NCI-H2081 treated with DMSO at 0.1 percent for 48 hours (cell line): ENCODE measurements at places on chromosomes 6 and 20.

GRCh38 chr6:111838749-111839484 lies 34.3 kb downstream of the FYN start:
- no peak for DNase-seq

DNA sequence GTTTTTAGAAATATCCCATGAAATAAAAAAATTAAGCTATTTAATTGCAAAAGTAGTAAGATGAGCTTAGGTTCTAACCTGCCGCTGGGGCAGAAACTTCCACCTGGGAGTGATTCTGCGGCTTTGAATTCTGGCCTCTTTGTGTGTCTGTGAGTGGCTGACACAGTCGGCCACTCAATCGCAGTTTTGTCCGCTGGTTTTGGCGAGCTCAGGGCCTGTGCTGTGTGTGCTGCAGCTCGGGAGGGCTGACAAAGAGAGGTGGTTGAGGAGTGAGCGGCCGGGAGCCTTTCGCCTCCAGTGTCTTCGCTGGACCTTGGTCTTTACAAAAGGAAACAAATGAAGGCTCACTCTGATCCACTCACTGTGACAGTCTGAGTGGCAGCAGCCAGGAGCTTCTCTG lies 128.4 kb downstream of the TIAM2 start:
- no peak for DNase-seq

GRCh38 chr6:3801960-3802359 lies 47.2 kb upstream of the FAM50B start:
- no peak for DNase-seq

DNA sequence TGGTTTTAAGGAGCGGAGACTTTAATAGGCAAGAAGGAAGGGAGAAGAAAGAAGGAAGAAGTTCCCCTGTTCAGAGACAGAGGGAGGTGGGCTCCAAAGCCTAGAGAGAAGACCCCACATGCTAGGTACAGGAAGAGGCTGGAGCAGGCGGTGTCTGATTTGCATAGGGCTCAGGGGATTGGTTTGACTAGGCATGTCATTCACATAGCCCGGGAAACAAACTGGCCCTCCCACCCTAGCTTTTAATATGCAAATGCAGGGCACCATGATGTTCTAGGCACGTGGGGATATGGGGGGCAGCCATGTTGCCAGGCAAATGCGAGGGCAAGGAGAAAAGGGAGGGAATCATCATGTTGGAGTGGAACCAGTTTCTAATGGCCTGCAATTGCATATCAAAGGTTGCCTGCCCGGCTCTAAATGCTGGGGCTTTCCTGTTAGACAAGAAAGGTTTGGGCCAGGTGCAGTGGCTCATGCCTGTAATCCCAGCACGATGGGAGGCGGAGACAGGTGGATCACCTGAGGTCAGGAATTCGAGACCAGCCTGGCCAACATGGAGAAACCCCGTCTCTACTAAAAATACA lies 34.3 kb upstream of the AGPAT4 start:
- no peak for DNase-seq

DNA sequence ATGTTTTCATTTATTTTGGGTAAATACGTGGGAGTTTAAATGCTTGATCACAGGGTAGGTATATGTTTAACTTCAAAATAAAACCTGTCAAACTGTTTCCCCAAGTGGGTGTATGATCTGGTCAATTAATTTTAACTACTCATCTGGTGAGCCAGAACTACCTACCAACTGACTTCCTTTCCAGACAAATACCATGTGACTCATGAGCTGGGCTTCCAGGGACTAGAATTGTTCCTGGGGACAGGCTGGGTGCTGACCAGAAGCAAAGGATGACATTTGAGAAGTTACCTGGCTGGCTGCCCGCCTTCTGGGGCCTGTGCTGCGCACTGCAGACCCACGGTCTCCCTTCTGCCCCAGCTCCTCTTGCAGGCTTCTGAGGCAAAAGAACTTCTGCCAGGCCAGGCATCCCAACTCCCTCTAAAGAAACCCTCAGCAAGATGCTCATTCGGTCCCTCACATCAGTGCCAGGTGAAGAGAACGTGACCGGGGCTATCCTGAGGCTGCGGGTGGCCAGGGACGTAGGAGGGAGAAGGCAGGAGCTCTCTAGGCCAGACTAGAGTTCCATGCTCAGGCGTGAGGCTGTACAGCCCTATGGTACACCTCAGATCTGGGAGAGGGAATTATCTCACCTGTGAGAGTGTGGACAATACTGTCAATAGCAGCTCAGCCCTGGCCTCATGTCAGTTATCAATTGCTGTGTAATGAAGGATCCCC lies 103.6 kb downstream of the JPH2 start:
- no peak for DNase-seq

DNA sequence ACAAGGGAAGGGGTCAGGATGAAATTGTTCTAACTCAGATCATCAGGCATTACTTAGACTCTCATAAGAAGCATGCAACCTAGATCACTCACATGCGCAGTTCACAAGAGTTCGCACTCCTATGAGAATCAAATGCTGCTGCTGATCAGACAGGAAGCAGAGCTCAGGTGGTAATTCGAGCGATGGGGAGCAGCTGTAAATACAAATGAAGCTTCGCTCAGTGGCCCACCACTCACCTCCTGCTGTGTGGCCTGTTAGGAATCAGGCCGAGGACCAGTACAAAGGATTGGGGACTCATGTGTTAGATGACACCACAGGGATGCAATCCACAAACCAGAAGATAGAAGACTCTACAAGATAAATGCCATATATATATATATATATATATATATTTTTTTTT lies 31.5 kb upstream of the TOP1 start:
- no peak for DNase-seq

DNA sequence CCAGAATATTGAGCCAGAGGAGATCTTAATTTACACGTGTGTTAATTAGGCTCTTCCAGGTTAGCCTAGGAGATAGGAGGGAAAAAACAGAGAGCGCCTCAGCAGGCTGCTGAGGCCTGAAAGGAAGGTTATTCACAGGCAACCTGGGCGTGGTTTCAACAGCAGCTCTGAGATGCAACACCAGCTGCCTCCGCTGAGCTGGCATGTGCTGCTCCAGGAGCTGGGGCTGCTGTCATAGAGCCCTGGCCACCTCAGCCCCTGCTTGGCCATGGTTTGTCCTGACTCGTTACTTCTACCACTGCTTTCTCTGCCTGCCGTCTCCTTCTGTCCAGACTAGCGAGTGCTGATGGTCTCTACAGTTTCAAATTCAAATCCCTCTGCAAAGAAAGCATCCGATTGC lies 32.4 kb upstream of the RPP40 start:
- no peak for DNase-seq

DNA sequence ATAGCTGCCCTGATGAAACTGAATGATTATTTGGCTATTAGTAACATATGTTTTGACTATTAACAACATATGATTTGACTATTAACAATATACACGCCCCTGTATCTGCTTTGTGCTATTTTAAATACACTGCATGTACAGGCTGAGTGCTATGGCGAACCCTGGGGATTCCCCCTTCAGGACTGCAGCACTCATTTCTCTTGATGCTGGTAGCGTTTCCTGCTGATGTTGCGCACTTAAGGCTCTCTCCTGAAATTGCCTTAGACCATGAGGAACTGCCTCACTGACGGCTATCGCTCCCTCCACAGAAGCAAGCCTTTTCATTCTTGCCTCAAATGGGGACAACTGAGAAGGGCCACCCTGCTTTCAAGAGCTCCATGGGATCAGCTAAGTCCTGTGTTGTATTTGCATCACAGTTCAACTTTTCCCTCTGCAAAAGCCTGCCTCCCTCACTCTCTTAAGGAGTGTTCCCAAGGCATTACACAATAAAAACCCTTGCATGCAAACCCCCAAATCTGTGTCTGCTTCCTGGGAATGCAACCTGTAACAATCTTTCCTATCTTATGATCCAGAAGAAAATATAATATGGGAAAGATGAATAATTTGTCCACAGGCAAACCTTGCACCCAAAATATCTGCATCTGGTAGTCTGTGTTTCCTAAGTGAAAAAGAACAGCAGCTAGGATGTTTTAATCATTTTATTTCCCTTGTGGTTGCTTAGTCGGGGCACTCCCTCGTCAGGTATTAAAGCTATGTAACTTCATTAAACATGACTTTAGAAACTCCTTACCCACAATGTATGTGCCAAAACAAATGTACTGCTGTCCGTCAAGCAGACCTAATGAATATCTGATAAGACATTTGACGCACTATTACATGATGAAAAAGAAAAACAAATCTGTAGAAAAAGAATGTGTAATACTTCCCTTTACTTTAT lies 456.4 kb downstream of the COL12A1 start:
- DNase-seq: no peak

DNA sequence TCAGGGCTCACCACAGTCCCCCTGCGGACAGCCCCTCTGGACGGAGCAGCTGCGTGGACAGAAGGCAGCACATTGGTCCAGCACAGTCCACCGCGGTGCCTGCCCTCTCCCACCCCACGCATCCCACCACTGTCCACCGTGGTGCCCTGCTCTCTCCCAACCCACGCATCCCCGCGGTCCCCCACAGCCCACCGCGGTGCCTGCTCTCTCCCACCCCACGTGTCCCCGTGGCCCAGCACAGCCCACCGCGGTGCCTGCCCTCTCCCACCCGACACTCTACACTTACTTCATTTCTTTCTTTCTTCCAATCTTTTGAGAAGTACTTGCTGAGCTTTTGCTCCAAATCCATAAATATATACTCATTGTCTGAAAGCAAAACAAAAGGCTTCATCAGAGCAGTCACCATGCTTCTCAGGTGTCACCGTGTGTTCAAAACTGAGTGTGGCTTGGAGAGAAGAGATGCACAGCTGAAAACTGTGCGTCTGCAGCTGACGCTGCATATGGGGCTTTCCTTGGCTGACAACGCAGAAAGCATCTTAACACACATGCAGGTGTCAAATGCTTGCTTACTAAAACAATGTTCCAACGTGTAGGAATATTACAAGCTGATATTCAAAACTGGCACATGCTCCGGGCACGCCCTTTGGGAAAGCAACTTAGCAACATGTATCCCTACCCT lies 11.8 kb downstream of the FRMD1 start:
- no peak for DNase-seq
